SJCRH30 (cell line): ENCODE measurements at places on chromosomes 7 and 10. TPM values are rescaled to one million over a fixed set of nuclear protein-coding genes. Genes with fewer than 3 reads are reported as not detected.

The HOXA13 gene
- total RNA-seq = 1.6 and 1.7 TPM in 2 replicates

The TMUB1 gene
- total RNA-seq = 43.5 and 44.2 TPM in 2 replicates

The PROSER2 gene
- total RNA-seq = 10.7 and 14.6 TPM in 2 replicates

The SEMA4G gene
- 2.5 and 3.0 TPM in 2 replicates for total RNA-seq

The TCF7L2 gene
- total RNA-seq = 19.4 and 22.1 TPM in 2 replicates

The OR6V1 gene
- total RNA-seq = not detected in 2 replicates

The ABCA13 gene
- not detected in 2 replicates for total RNA-seq

The SLC16A12 gene
- total RNA-seq = 0.15 and 0.18 TPM in 2 replicates

The SEMA3D gene
- total RNA-seq = 4.7 and 5.5 TPM in 2 replicates

The CDNF gene
- total RNA-seq = 0.81 TPM in 1 of 2 replicates, not detected in the other

The MYL7 gene
- total RNA-seq = not detected in 2 replicates

The GPR146 gene
- 0.93 and 2.1 TPM in 2 replicates for total RNA-seq

The CALCR gene
- 1.3 and 1.9 TPM in 2 replicates for total RNA-seq

The C7orf33 gene
- total RNA-seq = 0.13 and 0.53 TPM in 2 replicates

The FAM25C gene
- not detected in 2 replicates for total RNA-seq

GRCh38 chr10:12907656-12908055 is 93.9 kb downstream of the CCDC3 start:
- no peaks in the 10 kb centered on the region for H3K27me3 ChIP-seq
- no peaks in the 10 kb centered on the region; the same call in 1 of the 2 replicates for H3K36me3 ChIP-seq
- peak; percentile 70 for DNase-seq
- H3K4me1 ChIP-seq = peaks cover 14% of the 10 kb centered on the region
- no peak overlapping the region for H3K4me3 ChIP-seq

DNA sequence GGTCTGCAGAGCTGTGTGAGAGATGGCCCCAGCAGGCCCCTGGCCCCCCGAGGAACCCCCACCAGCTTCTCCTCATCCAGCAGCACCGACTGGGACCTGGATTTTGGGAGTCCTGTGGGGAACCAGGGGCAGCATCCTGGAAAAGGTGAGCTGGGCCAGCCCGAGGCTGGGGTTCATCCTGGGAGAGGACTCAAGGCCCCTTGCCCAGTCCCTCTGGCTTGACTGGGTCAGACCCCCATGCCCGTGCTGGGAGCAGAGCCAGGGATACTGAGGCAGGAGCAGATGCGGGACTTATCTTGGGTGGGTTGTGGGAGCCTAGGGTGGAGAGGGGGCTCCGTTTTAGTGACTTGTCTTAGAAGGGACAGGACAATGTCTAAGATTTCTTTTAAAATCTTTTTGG is 47.5 kb downstream of the ZNF467 start:
- peaks cover 20% of the 10 kb centered on the region for H3K4me1 ChIP-seq
- no peak overlapping the region for H3K4me3 ChIP-seq
- peaks cover 27% of the 10 kb centered on the region for H3K36me3 ChIP-seq
- no peak for DNase-seq
- H3K27ac ChIP-seq = no peak overlapping the region

DNA sequence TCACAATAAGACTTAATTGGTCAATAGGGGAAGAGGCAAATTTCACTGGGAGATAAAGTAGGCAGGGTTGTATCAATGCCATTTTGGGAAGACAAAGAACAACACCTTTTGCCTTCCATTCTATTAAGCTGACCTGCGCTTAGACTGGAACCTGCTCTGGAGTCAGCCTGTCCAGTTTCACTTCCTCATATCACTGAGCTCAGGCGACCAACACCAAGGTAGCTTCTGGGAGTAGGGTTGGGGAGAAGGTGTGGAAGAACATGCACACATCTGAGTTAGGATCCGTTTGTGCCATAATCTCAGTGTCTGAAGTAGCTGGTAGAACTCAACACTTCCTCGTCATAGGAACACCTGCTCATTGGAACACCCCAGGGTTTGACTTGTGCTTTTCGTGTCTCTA is 527.4 kb upstream of the IGFBP3 start:
- no peaks in the 10 kb centered on the region for H3K27me3 ChIP-seq
- no peak for DNase-seq
- H3K36me3 ChIP-seq = no peaks in the 10 kb centered on the region
- no peaks in the 10 kb centered on the region for H3K4me1 ChIP-seq
- no peak overlapping the region for H3K27ac ChIP-seq

GRCh38 chr7:1693419-1693990 is 23.4 kb downstream of the ELFN1 start:
- H3K4me3 ChIP-seq = no peak overlapping the region
- no peak overlapping the region for H3K27ac ChIP-seq
- H3K36me3 ChIP-seq = no peaks in the 10 kb centered on the region
- peak; percentile 50 for DNase-seq
- H3K4me1 ChIP-seq = peaks cover 21% of the 10 kb centered on the region

- no peak overlapping the region for H3K27ac ChIP-seq
- H3K36me3 ChIP-seq = no peaks in the 10 kb centered on the region
- no peaks in the 10 kb centered on the region for H3K4me1 ChIP-seq
- no peak overlapping the region for H3K4me3 ChIP-seq
- peaks cover 5% of the 10 kb centered on the region; the same call in 1 of the 2 replicates for H3K27me3 ChIP-seq
- no peak for DNase-seq
Measured at GRCh38 chr10:117492504-117492903, 50.0 kb upstream of the EMX2 start.

GRCh38 chr7:113015034-113015645 is 71.5 kb downstream of the GPR85 start:
- H3K4me1 ChIP-seq = no peaks in the 10 kb centered on the region
- H3K36me3 ChIP-seq = no peaks in the 10 kb centered on the region
- peak; percentile 72 for DNase-seq

GRCh38 chr10:132727411-132727810 is 58.5 kb downstream of the NKX6-2 start:
- H3K4me1 ChIP-seq = peaks cover 11% of the 10 kb centered on the region
- no peak overlapping the region for H3K4me3 ChIP-seq
- no peak overlapping the region for H3K27ac ChIP-seq
- H3K36me3 ChIP-seq = no peaks in the 10 kb centered on the region
- DNase-seq = no peak

DNA sequence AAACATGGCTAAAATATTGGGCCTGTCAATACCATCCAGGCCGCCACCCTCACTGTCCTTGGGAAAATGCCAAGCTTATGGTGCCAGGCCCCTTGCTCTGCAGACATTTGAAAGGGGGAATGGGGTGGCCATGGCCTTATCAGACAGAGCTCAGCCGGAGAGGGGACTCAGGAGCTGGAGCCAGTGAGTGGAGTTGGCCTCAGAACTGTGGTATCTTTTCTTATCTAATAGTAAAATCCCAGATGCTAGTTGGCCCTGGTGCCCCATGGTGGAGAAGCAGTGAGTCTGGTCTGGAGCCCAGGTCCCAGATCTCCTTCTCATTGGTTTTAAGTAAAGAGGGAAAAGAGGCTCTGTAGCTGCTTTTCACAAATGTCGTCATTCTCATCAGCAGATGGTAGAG is 49.6 kb upstream of the SORCS3 start:
- DNase-seq = no peak
- H3K36me3 ChIP-seq = no peaks in the 10 kb centered on the region
- no peak overlapping the region for H3K4me3 ChIP-seq
- no peak overlapping the region for H3K27ac ChIP-seq

- H3K36me3 ChIP-seq = no peaks in the 10 kb centered on the region
- H3K27ac ChIP-seq = no peak overlapping the region
- H3K4me1 ChIP-seq = no peaks in the 10 kb centered on the region
- H3K27me3 ChIP-seq = no peaks in the 10 kb centered on the region
Measured at GRCh38 chr10:7458556-7458955, 47.7 kb upstream of the SFMBT2 start.

DNA sequence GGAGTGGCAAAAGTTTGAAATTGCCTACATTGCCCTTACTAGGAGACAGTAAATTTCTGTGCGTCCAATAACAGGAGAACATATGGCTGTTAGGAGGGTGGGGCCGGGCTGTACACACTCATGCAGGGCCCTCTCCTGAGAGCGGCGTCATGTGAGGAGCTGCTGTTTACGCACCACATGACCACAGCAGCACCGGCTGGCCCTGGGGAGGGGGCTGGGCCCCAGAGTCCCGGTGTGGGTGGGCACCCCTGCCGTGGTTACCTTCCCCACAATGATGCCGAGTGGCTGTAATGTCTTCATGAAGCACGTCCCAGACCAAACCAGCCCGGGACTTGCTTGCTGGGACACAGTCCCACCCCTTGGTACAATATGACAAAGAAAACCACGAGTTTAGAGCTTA is 308.7 kb downstream of the DNAJB6 start:
- H3K27me3 ChIP-seq = no peaks in the 10 kb centered on the region
- no peaks in the 10 kb centered on the region for H3K4me1 ChIP-seq
- DNase-seq = no peak
- no peak overlapping the region for H3K4me3 ChIP-seq

GRCh38 chr7:70076325-70076724 is 478.1 kb downstream of the AUTS2 start:
- H3K4me1 ChIP-seq = peaks cover 30% of the 10 kb centered on the region
- H3K4me3 ChIP-seq = no peak overlapping the region
- H3K36me3 ChIP-seq = no peaks in the 10 kb centered on the region

GRCh38 chr10:48205918-48206317 is 68.6 kb downstream of the FRMPD2 start:
- H3K27ac ChIP-seq = no peak overlapping the region
- no peaks in the 10 kb centered on the region for H3K4me1 ChIP-seq
- DNase-seq = no peak
- no peak overlapping the region for H3K4me3 ChIP-seq
- H3K36me3 ChIP-seq = no peaks in the 10 kb centered on the region

DNA sequence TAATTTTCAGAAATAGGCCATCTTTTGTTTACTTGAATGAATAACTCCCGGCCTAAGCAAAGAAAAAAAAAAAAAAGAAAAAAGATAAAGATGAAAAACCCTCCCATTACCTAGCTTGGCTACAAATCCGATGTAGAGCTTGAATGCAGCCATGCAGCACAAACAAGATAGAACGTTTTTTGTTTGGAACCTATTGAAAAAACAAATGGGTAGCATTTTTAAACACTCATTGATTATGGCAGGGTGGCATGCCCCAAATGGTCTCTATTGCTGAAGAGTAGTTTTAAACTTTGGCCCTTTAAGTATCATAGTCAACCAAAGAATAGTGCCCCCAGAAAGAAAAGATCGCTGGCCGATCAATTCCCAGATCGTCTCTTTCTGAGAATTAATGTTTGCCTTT is 84.4 kb downstream of the VTI1A start:
- peaks cover 6% of the 10 kb centered on the region; the same call in 1 of the 2 replicates for H3K36me3 ChIP-seq
- no peak overlapping the region for H3K27ac ChIP-seq
- peaks cover 6% of the 10 kb centered on the region for H3K4me1 ChIP-seq
- H3K27me3 ChIP-seq = no peaks in the 10 kb centered on the region
- H3K4me3 ChIP-seq = no peak overlapping the region

GRCh38 chr7:24587853-24588252 is 14.6 kb downstream of the PALS2 start:
- no peaks in the 10 kb centered on the region for H3K4me1 ChIP-seq
- H3K36me3 ChIP-seq = peaks cover 3% of the 10 kb centered on the region; the same call in 1 of the 2 replicates
- no peak overlapping the region for H3K27ac ChIP-seq

GRCh38 chr7:44273681-44274622 is 51.4 kb downstream of the CAMK2B start:
- no peak overlapping the region for H3K4me3 ChIP-seq
- no peak for DNase-seq
- H3K36me3 ChIP-seq = no peaks in the 10 kb centered on the region
- H3K27me3 ChIP-seq = peaks cover 51% of the 10 kb centered on the region

DNA sequence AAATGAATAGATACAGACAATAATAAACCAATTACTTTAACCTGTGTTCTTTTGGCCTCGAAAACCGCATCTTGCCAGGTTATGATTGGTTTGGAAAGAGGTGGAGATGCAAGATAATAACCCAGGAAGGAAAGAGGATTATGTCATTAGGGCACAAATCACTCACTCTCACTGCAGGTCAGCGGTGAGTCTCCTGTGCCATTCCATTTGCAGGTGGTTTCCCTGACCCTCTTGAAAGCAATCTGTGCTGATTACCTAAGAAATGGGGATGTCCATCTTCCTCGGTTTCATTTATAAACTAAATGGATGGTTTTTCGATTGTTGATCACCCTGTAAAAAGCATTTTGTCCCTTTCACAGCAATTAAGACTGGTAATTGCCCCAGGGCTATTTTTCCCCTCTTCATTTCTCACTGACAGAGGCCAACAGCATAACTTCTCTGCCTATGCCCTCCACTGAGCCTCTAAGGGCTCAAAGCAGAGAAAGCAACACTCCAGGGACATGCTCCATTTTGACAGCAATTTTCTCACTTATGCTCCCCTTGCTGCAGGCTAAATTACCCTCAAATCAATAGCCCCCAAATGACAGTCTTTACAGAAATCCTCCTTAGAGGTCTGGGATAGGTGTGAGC is 257.5 kb downstream of the IPMK start:
- no peak for DNase-seq
- H3K4me1 ChIP-seq = peaks cover 5% of the 10 kb centered on the region
- H3K27me3 ChIP-seq = no peaks in the 10 kb centered on the region
- no peak overlapping the region for H3K4me3 ChIP-seq

- H3K4me1 ChIP-seq = no peaks in the 10 kb centered on the region
- H3K4me3 ChIP-seq = no peak overlapping the region
- no peaks in the 10 kb centered on the region for H3K36me3 ChIP-seq
Measured at GRCh38 chr10:4671451-4672145, 154.4 kb upstream of the AKR1E2 start.

DNA sequence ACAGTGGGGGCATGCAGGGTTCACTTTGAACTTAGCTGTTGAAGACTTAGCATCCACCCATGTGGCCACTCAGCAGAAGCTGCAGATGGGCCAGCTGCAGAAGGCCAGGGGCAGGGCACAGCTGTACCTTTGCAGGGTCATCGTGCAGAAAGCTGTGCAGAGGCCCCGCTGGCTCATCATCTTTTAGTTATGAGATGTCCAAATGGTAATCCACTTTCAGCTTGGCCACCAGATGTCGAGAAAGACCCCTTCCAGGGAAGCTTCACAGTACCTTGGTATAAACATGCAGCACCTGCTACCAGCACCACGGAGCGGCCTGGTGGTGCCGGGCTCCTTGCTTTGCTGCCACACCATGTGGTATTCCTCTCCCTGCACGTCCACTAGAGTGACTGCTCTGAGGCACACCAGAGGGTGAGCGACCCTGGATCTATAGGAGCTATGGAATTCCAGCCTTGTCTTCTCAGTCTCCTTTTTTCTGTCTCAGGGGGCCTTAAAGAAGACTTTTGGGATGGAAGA is 74.2 kb upstream of the LAMB4 start:
- H3K4me1 ChIP-seq = no peaks in the 10 kb centered on the region
- H3K27ac ChIP-seq = no peak overlapping the region
- DNase-seq = no peak
- H3K27me3 ChIP-seq = no peaks in the 10 kb centered on the region

GRCh38 chr7:71636329-71636728 is 504.4 kb downstream of the GALNT17 start:
- no peaks in the 10 kb centered on the region for H3K36me3 ChIP-seq
- no peak overlapping the region for H3K4me3 ChIP-seq
- DNase-seq = no peak
- H3K27ac ChIP-seq = no peak overlapping the region
- peaks cover 16% of the 10 kb centered on the region for H3K4me1 ChIP-seq
- H3K27me3 ChIP-seq = peaks cover 3% of the 10 kb centered on the region; the same call in 1 of the 2 replicates

GRCh38 chr10:98138031-98138430 is 3.6 kb downstream of the R3HCC1L start:
- no peak overlapping the region for H3K4me3 ChIP-seq
- H3K36me3 ChIP-seq = no peaks in the 10 kb centered on the region
- DNase-seq = no peak
- H3K27ac ChIP-seq = no peak overlapping the region

- H3K4me1 ChIP-seq = peaks cover 11% of the 10 kb centered on the region
- DNase-seq = peak; percentile 17
- no peaks in the 10 kb centered on the region for H3K27me3 ChIP-seq
- H3K36me3 ChIP-seq = no peaks in the 10 kb centered on the region; the same call in 1 of the 2 replicates
- no peak overlapping the region for H3K4me3 ChIP-seq
- H3K27ac ChIP-seq = peak overlapping the region; percentile 29; the same call in 1 of the 2 replicates
Measured at GRCh38 chr7:138926241-138926612, 55.0 kb downstream of the KIAA1549 start.

GRCh38 chr7:5546626-5547025 is 123.0 kb upstream of the TNRC18 start:
- H3K4me3 ChIP-seq = no peak overlapping the region
- H3K4me1 ChIP-seq = peaks cover 3% of the 10 kb centered on the region; the same call in 1 of the 2 replicates
- DNase-seq = no peak
